ENCODE measurements at places on chromosomes 5 and 9.

GRCh38 chr5:98517560-98518366 is 255.7 kb upstream of the RGMB start:
- DNase-seq, result no peak

- no peak for DNase-seq
Measured at GRCh38 chr9:21689854-21690253, 112.6 kb upstream of the MTAP start.

DNA sequence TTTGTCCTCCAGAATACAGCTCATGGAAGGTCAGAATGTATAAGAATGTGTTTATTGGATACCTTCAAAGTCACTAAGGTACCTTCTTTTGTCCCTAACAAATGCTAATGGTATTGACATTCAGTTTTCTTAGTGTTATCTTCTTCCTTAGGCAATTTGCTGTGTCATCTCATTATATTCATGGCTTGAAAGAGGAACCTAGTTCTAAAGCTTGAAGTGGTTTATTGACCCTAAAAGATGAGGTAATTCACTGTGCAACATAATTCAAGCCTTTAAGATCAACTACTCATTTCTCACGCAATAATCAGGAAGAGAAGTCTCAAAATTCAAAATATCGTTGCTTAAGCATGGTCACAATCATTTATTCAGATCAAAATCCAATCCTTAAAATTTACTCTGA is 342.7 kb upstream of the RIOK2 start:
- no peak for DNase-seq

- no peak for DNase-seq
Measured at GRCh38 chr9:133129001-133129795, 8.2 kb upstream of the RALGDS start.

GRCh38 chr5:97543166-97543565 is 360.1 kb upstream of the RIOK2 start:
- no peak for DNase-seq

GRCh38 chr9:126505697-126506346 is 107.9 kb upstream of the LMX1B start:
- DNase-seq, result no peak

- DNase-seq, result no peak
Measured at GRCh38 chr9:37036776-37037502, 2.9 kb upstream of the PAX5 start.

- no peak for DNase-seq
Measured at GRCh38 chr9:100229561-100229960, 123.2 kb downstream of the TEX10 start.

GRCh38 chr9:114205171-114206015 is 50.1 kb downstream of the COL27A1 start:
- DNase-seq, result no peak

DNA sequence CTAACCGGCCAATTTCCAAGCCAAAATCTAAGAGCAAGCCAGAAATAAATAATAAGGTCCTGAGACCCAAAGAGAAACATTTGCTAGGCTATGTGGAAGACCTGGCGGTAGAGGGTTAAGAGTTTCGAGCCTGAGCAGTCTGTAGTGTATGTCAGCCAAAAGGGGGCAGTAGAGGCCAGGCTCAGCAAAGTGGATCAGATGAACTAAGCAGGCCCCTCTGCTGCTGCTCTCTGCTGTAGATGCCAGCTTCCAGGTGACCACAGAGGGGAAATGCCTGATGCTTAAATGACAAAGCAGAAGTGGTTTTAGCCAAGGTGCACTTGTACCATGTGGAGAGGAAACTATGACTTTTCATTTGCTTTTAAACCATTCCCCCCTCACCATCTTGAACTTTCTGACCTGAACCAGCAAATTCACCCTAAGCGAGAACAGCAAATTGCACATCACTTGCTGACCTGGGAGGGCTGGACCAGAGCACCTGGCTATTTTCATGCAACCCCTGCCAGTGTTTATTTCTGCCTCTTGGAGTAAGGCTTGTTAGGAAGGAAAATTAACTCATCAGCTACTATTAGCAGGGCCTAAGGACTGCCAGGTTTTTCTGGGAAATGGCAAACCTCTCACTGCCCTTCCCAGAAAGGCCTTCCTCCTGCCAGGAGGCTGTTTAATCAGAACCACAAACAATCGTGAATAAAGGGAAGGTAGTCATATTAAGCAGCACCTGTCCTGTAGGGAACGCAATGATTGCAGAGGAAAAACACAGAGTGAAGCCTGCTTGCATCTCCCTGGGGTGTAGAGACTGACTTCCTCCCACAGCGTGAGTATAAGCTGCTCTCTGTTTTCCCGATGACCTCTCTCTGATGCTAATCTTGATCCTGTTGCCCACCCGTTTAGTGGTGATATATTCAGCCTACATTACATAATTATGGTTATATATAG is 818.2 kb downstream of the TLR4 start:
- DNase-seq, result no peak

GRCh38 chr9:132147331-132147730 is 14.5 kb upstream of the NTNG2 start:
- no peak for DNase-seq

DNA sequence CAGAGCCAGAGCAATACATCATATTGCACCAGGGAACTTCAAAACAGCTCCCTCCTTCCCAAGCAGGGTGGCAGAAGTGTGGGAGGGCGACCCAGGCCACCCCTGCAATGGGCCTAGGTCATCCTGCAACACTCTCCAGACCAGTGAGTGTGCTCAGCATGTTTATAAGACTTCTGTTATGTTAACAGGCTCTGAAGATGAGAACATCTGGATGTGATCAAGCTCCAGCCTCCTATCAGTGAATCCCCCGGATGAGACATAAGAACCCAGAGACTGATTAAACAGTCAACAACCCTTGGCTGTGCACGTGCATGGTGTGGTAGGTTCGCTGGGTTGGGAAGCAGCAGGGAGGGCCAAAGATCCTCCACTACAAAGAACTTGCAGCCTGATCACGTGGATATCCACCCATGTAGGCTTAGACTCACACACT is 63.3 kb downstream of the ABCA1 start:
- no peak for DNase-seq

GRCh38 chr5:123807177-123807945 is 295.4 kb downstream of the CSNK1G3 start:
- no peak for DNase-seq

DNA sequence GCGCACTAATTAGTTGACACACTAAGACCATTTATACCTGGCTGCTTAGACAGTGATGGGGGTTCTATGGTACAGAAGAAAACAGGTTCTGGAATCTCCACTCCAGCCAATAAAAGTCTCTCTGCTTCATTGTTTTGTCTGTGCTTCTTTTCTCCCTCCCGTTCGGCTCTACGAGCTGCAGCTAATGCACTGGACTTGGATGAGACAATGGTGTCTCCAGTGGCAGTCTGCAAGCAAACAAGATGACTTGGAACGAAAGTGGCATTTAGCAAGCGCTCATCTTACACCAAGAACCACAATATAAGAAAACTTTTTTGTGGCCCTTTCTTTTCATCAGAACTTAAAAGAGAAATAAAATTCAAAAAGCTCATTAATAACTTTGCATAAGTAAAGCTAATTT is 30.2 kb downstream of the GFM2 start:
- no peak for DNase-seq

DNA sequence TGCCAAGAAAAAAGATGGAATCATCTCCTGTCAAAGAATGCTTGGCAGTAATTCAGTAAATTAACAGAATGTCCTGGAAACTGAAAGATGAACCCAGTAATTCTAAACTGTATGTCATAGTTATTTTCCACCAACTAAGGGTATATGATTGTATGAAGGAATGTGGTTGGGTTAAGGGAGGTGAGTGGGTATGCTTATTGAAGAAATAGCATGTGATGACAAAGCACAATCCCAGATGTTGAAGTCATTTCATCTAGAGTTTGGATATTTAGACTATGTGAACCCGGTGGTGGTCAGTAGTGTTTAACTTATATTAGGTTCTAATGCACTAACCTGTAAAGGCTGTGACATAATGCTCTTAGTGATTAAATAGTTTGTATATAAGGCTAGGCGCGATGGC is 87.3 kb downstream of the CDKN2A start:
- no peak for DNase-seq

DNA sequence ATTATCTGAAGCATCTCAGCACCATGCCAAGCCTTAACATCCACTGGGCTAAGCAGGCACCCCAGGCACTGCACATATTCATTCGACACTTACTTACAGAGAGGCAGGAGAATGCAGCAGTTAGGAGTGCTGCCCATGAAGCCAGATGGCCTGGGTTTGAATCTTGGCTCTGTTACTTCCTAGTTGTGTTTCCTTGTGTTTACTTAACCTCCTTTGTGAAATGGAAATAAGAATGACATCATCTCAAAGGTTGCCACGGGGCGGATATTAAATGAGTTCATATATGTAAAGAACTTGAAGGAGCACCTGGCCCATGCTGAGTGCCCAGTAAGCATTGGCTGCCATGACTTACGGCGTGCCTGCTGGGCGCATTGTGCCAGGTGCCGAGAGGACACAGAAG is 565.2 kb downstream of the CDK5RAP2 start:
- no peak for DNase-seq

- DNase-seq, result no peak
Measured at GRCh38 chr9:131048820-131049219, 39.8 kb downstream of the LAMC3 start.

DNA sequence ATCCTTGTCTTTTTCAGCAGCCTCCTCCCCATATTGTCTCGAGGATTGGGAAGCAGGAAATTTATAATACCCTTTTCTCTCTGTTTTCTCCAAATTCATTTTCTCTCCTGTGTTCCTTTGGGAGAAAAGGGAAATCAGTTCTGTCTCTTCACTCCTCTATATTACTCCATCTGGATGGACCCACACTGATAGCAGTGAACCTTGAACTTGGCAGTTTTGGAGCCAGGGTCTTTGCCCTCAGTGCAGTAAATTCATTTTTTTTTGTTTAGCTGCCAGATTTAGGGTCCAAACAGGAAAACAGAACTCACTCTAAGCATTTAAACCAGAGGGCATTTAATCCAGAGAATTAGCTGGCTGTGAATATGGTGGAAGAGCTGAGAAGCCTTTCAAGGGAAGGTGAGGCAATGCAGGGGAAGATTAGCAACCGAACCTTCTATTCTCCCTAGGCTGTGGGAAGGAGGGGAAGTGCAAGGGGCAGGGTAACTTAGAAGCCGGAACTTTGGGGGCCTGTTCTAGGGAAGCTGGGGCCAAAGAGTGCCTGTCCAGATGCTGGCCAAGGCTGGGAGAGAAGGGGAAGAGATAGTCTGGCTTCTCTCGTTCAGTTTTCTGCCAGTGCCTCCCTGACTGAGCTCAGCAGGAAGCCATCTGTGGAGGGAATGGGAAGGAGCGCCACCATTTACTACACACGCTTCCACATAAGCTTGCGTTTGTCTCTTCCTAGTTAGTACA is 16.3 kb upstream of the NPR2 start:
- no peak for DNase-seq

- no peak for DNase-seq
Measured at GRCh38 chr9:129290606-129291005, 112.5 kb upstream of the IER5L start.

GRCh38 chr5:116976767-116977166 is 402.1 kb upstream of the SEMA6A start:
- DNase-seq, result no peak

DNA sequence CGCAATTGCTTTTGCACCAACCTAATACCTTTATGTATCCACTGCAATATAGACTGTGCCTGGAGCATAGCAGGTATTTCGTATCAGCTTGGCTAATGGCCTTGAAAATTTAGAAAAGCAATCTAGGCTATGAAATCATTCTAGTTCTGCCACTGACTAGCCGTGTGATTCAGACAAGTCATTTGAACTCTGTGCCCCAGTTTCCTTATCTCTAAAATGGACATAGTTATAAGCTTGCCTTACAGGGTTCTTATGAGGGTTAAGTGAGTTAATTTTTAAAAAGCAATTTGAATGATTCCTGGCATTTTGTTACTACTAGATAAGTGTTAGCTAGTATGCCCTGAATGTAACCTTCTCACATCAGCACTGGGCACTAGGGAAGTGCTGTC is 80.5 kb upstream of the PUM3 start:
- no peak for DNase-seq

GRCh38 chr5:118687661-118688621 is 300.4 kb downstream of the DTWD2 start:
- DNase-seq, result no peak

DNA sequence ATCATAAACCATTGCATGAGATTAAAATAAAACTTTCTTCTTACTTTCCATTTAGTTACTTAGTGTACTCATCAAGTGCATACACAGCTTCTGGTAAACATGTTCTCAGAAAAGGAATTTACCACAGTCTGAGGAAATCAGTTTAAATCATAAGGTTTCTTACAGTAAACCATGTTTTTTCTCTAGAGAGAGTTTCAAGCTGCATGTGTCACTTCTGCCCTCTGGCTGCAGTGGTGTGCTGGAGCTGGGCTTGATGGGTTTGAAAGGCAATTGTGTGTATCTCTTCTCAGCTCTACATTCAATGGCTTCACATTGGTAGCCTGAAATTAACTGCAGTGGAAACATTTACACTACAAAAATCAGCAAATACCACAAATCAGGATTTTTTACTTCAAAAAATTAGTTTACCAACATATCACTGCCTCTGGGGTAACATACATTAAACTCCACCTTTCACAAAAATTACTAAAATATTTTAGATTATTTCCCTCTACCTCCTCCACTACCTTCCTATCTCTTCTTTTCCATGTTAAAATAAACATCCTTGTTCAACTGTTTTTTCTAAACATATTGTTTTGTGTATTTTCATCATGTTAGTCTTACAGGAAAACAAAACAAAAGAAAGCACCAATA is 414.3 kb downstream of the ANXA1 start:
- no peak for DNase-seq

GRCh38 chr5:165149431-165149830 is 1644.0 kb downstream of the MAT2B start:
- no peak for DNase-seq

DNA sequence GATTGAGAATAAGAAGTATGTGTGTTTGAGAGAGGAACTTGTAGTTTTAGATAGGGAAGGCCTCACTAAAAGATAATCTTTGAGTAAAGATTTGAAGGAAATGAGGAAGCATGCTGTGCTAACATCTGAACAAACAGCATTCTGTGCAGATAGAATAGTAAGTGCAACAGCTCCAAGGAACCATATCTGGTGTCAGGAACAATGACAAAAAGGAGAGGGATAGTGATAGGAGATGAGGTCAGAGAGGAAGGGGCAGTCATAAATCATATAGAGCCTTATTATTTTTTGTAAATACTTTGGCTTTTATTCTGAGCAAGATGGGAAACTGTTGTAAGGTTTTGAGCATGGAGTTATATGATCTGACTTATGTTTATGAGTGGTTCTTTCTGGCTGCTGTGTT is 3.8 kb downstream of the MRPL22 start:
- DNase-seq, result no peak

- no peak for DNase-seq
Measured at GRCh38 chr9:82130331-82131042, 141.9 kb downstream of the SPATA31D1 start.

GRCh38 chr5:16411235-16411634 is 54.4 kb downstream of the ZNF622 start:
- no peak for DNase-seq

DNA sequence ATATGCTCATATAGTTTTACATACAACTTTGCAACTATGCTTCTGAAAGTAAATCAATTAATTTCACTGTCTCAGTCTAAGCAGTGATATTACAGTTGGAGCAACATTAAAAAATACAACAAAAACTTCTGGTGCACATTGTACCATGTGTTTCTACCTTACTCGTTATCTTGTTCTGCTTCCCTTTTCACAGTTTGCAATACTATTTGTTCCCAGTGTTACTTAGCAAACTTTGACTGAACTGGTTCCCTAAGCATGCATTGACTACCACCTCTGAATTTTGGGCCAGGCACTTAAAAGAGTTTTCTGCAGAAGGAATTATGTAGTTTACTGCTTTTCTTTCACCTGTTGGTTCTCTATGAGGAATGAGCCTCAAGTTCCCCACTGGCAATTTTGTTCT is 152.7 kb downstream of the SEC61B start:
- no peak for DNase-seq

GRCh38 chr5:179817890-179818745 is 2.6 kb upstream of the SQSTM1 start:
- DNase-seq, result no peak

Data from T-helper 22 cell (primary cell).